ENCODE measurements at places on chromosomes 7 and 10.

DNA sequence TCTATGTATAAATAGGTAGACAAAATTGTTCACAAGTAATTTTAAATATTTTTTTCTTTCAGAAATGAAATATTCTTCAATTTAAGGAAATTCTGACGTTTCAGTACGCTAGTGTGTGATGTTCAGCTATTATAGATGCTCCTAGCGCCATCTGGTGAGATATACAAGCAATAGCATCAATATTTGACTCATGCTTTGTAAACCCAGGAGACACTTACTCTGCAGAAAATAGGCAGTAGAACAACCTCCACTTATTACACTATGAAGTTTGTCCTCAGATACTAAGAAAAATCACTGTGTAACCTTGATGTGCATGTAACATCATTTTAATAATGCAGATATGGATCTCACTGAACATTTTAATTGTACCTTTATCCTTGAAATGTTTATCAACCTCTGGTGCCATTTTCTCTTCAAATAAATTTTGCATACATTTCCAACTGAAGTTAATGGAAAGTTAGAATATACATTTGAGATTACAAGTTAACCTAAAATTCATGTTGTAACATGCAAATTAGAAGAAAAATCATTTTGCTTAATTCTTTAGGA, 151.5 kb upstream of the FAM3C start:
- DNase-seq, result peak; percentile 40

- DNase-seq, result no peak
Measured at GRCh38 chr7:26213807-26214515, 12.4 kb downstream of the CBX3 start.

DNA sequence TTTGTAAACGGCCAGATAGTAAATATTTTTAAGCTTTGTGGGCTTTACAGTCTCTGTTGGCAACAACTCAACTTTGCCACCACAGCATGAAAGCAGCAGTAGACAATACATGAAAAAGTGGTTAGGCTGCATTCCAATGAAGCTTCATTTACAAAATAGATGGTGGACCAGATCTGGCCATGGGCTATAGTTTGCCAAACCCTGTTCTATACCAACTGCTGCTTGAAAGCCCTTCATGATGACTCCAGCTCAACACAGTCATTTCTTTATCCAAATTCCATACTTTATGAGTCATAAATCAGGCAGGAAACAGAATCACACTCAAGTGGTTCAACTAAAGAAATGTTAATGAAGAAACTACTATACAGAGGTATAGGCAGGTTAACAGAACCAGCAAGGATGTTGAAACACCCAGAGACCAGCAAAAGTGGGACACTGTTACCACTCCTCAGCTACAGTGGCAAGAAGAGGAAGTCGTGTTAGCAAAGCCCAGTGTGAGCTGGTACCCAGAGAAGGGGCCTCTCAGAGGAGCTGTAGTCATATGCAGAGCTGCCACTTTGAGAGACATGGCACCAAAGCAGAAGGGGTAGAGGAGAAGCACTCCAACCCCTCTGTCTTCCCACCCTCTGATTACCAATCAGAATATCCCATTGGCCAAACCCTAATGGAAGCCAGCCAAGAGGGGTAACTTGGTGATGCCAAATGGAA, 72.5 kb downstream of the PRLHR start:
- peak; percentile 12 for DNase-seq

DNA sequence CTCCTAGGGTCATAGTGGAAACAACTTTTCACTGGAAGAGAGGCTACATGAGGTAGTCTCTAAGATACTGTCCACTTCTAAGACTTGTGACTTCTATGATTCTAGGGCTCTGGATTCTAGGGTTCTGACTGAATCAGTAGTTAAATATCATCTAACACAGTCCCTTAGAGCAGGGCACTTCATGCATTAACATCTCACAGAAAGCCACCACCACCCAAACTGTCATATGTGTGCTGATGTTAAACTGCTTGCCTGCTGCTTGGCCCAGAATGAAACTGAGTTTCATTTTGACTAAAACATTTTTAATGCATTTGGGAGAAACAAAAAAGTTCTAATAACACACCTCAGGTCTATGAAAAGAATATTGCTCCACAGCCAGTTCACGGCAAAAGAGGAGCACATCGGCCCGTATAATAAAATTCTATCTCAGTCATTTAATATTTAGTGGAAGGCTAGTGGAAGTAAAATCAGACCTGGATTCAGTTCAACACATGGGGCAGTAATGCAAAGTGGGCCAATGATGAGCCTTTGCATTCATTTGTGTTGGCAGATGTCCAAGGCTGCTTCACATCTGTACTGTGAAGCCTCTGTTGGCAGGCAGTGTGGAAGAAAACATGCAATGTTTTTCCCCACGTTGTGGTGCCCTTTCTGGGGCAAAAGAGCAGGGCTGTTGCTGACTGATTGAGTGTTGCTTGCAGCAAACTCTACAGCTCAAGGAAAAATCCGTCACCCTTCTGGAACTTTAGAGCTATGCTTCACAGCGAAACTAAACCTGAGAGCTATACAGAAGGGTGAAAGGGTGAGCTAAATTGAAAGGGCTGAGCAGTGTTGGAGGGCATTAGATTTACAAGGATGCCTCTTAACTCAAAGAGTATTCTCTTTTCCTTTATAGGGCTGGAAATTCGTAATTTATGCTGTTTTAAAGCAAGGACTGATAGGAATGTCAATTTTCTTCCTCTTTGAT, 33.5 kb upstream of the AUTS2 start:
- peak; percentile 22 for DNase-seq

DNA sequence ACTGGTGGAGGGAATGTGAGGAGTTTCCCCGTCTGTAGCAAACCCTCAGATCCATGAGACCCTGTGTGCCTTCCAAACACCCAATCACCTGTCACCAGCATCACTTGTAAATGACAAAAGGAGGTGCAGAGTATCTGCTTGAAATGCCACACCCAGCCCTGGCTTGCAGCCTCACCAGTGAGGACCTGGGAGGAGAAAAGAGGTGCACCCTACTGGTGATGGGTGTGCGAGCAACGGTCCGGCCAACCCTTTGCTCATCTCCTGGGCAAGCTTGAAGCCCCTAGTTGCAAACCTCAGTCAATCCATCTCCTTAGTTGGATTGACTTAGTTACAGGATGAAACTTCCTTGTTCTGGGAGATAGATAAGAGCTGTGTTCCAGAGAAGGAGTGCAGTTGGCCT, 62.4 kb upstream of the WAPL start:
- no peak for DNase-seq

- no peak for DNase-seq
Measured at GRCh38 chr7:6227294-6227846, 45.1 kb downstream of the CYTH3 start.

GRCh38 chr10:87961314-87961713, 97.9 kb downstream of the PTEN start:
- peak; percentile 21 for DNase-seq

- no peak for DNase-seq
Measured at GRCh38 chr10:71363936-71364335, 32.8 kb upstream of the CDH23 start.

DNA sequence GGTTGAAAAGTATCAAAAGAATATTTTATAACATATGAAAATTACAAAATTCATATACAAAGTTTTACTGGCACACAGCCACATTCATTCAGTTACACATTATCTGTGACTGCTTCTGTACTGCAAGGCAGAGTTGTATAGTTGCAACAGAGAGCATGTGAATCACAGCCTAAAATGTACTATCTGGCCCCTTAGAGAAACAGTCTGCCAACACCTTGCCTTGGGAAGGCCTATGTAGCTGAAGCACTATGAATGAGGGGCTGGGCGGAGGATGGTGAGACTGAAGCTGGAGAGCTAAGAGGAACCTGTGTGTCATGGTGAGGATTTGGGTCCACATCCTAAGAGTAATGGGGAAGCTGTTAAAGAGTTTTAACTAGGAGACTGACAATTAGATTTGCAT, 35.7 kb downstream of the PDZD8 start:
- peak; percentile 11 for DNase-seq

- no peak for DNase-seq
Measured at GRCh38 chr10:89347701-89348457, 20.1 kb downstream of the IFIT3 start.

GRCh38 chr10:3924344-3924743, 139.3 kb upstream of the KLF6 start:
- peak; percentile 93 for DNase-seq

DNA sequence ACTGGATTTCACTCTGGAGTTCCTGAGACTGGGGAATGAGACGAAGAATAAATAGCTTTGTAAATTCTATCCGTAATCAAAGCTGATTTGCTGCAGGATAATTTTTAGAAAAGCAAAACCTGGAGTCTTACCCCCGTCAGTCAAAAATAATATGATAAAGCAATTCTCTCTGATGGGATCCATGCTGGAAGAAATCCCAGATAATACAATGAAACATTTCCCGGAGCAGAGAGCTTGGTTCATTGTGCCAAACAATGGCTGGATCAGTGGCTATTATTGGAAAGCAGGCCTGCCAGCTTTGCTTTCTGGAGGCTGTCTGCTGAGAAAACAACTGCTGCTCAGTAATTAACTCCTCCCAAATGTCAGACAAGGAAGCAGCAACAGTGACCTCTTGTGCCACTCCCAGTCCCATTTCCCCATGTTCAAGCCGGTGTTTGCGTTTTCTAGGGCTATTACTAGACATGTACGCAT, 609.4 kb upstream of the PCDH15 start:
- DNase-seq, result peak; percentile 4

DNA sequence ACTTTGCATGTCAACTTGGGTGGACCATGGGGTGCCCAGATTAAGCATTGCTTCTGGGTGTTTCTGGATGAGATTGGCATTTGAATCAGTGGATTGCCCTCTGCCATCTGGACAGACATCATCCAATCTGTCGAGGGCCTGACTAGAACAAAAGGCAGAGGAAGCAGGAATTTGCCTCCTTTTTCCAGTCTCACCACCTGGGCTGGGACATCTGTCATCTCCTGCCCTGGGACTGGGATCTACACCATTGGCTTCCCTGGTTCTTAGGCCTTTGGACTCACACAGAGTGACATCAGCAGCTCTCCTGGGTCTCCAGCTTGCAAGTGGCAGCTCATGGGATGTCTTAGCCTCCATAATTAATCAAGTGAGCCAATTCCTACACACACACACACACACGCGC, 10.3 kb downstream of the SLC13A4 start:
- DNase-seq, result no peak

DNA sequence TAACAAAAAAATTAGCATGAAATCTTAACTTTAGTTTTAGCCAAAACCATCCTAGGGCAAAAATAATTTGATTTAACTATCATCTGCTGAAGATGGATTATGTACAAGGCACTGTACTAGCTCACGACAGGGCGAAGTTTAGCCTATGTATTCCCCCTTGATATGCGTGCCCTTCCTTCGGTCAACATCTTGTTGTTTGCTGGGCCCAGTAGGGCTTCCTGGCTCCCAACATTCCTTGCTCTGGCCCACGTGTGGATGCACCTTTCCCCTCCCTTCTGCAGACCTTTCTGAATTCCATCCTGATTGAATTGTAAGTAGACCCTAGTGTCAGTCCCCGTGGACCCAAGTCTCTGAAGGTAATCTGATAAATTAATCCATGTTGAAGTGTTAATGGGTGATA, 212.0 kb downstream of the RELN start:
- DNase-seq, result no peak

DNA sequence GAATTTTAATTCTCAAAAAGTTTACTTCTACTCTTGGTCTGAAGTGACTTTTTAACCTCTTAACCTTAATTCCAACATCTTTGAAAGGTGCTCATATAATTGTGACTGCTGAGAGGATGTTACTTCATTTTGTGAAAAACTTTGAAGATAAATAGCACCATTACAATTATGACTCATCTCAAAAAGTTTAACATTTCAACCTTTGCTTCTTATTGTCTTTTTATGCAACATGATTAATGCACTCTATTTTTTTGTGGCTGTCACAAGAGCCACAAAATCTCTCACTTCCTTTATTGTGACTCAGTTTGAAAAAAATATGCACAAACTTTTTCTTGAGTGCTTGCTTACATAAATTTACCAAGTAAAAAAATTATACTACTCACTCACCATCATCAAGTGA, 383.1 kb downstream of the LRRTM3 start:
- no peak for DNase-seq

GRCh38 chr10:98224996-98225395, 43.0 kb downstream of the LOXL4 start:
- peak; percentile 12 for DNase-seq

- no peak for DNase-seq
Measured at GRCh38 chr10:71033396-71033980, 145.1 kb upstream of the PCBD1 start.

- no peak for DNase-seq
Measured at GRCh38 chr10:75181073-75181472, 29.5 kb upstream of the VDAC2 start.

DNA sequence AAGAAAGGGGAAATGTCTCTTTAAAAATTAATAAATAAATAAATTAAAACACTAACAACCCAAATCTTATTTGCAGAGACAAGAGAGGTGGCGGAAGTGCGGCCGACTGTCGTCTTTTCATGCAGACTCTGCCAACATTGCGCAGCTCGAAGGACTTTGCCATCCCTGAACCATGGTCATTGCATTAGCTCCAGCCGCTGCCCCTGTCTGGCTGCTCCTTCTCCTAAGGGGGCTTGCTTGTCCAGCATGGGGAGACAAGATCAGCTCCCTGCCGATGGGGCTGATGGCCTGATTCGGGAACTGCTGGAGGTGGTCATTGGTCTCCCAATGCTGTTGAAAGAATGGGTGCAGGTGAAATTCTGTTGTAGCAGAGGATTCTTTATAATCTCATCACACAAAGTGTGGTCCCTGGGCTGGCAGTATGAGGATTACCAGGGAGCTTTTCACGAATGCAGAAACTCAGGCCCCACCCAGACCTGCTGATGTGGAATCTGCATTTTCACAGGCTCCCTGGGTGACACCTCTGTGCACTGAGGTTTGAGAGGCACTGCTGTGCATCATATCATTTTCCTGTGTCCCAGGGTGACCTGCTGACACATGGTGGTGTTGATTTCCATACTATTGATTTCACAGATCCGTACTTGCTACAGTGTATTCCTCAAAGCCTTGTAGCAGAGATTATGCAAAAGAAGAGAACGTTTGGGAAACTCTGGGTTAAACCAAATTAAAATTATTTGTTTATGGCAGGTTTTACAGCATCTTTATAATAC, 172.4 kb upstream of the ZMIZ1 start:
- DNase-seq, result no peak

DNA sequence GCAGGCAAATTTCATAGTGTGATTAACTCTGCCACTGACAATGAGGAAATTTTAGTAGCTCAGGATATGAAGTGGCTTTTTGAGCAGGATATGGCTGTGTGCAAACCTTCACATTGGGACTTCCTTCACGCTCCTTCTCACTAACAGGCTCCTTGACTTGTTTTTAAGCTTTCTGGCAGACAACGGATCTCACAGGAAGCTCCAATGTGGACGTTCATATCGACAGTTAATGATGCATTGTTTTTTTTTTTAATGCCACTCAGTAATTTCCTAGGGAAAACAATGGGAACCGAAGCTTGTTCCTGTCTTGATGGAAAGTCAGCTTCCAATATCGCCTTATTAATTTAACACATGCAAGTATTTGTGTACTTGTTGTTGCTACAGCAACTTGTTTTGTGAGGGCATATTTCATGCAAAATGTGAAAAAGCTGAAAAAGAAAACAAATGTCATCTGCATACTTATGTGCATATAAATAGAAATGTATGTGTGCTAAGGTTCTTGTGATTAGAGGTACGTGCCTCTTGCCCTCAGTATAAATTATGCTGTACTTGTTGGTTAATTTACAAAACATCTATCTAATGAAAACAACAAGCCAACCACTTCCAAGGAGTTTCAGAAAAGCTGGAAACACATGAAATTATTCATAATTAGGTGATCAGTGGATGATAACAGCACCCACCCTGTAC, 84.7 kb downstream of the NRP1 start:
- no peak for DNase-seq

- DNase-seq, result no peak
Measured at GRCh38 chr10:44760513-44760912, 150.6 kb upstream of the TMEM72 start.

All from brain microvascular endothelial cell (primary cell).